Stimulated activated CD4-positive, alpha-beta T cell treated with anti-CD3 and anti-CD28 coated beads, Interleukin-12 subunit alpha, Interleukin-12 subunit beta, amount 100 ng/mL, for 24 hours (primary cell): ENCODE measurements at places on chromosomes 3 and 15.

DNA sequence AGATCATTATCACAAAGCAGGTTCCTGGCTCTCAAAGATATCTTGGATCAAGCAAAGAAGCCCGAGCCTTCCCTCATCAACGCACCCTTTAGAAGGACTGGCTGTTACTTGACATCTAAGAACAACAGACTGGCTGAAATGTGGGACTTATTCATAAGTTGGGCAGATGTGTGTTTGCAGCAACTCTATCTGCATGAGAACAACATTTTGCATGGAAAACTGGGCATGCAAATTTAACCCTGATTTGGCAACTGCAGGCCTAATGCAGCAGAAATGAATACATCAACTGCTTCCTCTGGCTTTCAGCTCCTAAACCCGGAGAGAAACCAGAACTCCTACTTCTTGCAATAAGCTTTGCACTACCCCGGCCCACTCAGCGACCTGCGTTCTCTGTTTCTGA, 35.0 kb upstream of the FOXP1 start:
- no peak for DNase-seq

DNA sequence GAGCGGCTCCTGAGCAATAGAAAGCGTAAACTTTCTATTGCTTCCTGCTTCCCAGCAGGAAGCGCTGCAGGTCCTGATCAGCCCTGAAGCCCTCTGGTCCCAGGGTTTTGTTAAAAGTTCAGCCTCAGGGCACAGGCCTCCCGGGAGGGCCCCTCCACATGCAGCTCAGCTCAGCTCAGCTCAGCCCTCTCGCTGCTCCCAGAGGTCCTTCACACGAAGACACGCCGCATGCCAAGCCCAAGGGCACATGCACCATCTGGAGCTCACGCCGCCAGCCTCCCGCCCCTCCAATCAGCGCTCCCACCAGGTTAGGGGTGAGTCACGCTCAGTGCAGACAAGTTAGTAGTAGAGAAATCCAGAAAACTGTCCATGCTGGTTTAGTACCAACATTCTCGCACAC, 12.7 kb downstream of the TKT start:
- DNase-seq: no peak

- DNase-seq: no peak
These were observed 179.4 kb downstream of the ABHD5 start for GRCh38 chr3:43870120-43870519.

GRCh38 chr3:64224826-64225610, at the start of gene PRICKLE2:
Gene PRICKLE2, minus strand, starts transcription at chr3:64225466. Its CDS starts 26,539 bp downstream, at chr3:64198927.
- DNase-seq: no peak

- no peak for DNase-seq
These were observed 844.7 kb downstream of the MCTP2 start for GRCh38 chr15:95075792-95076677.

DNA sequence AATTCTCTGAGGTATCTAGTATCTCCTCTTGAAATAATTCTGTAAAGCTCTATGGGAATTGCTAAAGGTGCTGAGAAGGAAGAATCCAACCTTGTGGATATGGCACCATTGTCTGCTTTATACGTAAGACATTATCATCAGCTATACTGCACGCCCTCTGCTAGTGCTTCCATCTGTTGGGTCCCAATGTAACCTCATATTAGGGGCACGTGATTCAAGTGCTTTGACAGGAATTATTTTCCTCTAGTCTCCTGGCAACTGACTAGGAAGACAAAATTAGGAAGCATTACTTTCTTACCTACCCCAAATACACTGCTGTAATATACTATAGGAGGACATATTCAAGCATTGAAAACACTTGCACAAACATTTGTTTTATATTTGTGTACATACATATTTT, 24.0 kb downstream of the COPS2 start:
- no peak for DNase-seq

DNA sequence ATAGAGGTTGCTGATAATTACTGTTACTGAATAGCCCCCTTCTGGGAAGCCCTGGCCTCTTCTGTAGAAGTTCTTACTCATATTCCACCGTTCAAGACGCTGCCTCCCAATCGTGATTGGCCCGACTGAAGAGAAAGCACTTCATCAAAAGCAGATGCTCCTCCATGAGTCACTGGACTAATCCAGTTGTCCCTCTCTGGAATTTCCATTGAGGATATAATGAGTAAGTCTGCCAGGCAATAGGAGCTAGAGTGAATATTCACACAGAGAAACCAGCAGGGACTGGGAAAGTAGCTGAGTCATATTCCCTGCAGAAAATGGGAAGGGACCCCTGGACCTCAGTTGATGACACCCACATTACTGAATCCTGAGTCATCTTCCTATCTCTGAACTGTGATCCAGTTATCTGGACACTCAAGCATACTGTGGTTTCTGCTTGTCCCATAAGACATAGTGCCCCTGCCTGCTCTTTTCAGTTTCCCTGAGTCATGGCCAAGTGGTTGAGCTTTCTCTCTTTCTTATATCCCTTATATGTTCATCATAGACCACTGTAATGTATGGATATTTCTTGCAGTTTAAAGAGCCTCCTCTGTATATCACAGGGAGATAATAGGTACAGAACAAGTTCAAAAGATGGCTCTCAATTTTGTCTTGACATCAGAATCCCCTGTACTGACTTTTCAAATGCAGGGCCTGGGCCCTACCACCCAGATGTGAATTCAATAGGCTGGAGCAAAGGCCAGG, 151.2 kb upstream of the CDIN1 start:
- no peak for DNase-seq

DNA sequence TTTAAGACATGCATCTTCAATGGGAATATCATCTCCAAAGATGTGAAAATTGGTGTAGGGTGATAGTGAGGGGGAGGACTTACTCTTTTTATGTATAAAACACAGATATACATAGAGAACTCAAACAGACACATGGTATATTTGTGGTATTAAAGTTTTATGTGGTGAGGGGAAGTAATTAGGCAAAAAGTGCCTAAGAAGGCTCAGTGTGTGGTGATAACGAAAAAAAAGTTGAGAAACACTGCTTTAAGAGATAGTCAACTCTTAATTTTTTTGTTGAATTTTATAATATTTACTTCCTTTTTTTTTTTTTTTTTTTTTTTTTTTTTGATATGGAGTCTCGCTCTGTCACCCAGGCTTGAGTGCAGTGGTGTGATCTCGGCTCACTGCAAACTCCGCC, 174.2 kb upstream of the FRMD4B start:
- DNase-seq: no peak

- DNase-seq: peak; percentile 25
These were observed 646 bp upstream of the SLC35G2 start for GRCh38 chr3:136818191-136818768.

GRCh38 chr3:160927620-160928019, 171.6 kb downstream of the PPM1L start:
- no peak for DNase-seq

DNA sequence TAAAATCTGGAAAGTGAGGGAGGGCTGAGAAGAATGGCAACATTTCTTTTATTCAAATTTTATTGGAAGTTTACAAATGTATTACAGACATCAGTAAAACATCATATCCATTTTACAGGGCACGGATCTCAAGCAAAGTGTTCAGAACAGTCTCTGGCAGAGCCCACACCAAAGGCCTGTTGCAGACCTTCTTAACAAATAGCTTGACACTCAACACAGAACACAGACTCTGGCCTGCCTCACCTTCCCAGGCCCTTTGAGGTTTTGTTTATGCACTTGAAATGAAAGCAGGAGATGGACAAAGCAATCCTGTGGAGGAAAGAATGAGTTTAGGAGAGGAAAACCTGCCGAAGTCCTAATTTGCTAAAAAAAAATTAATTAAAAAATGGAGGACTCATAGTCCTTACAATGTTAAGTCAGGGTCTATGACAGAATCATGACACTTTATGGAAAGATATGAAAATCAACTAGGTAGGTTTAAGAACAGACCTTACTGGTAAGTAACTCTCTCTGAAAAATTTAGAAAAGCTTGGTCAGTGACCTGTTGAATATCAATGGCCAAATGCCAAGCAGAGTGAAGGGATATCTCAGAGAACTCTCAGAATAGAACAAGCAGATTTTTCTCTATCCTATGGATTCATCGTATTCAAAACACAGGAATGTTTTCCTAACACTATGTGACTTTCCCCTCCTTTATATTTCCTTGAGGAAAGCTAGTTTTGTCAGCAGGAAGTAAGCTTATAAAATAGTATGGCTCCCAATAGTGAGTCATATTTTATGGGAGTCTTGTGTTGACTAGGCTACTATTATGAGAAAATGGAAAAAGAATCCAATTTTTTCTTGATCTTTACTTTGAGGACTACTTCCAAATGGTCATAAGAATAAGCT, 70.8 kb upstream of the PSMD6 start:
- no peak for DNase-seq

GRCh38 chr3:169901453-169901852, 9.9 kb upstream of the SAMD7 start:
- DNase-seq: no peak

DNA sequence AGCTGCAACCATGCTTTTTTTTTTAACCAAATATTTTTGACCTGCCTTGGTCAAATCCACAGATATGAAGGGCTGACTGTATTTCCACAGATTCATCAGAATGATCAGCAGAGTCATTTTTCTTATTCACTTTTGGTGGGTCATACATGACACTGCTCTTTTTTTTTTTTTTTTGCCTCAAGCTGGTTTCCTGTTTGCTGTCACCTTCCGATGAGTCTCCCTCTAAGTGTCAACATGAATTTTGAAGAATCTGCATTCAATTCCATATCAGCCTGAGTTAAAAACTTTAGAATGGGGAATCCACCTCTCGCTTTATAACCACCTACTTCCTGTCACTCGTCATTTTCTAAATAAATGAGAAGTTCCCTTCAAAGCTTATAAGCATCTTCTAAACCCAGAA, 2.2 kb upstream of the SLC12A8 start:
- DNase-seq: no peak

GRCh38 chr3:15654127-15654526, 52.6 kb downstream of the BTD start:
- no peak for DNase-seq

DNA sequence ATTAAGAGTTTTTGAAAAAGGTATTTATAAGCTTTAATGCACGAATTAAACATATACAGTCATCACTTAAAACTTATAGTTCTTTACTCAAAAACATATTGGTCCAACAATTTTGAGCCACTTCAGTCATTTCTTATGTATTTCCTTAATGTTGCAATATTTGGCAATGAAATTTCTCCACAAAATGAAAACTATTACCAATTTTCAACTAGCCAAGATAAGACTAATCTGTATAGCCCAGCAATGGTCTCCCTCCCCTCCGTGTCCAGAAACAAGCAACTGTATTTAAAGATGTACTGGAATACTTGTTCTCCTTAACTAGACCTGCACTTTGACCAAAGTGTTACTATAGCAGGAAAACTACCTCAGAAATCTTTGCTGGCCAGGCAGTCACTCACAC, 9.2 kb downstream of the ARF4 start:
- DNase-seq: no peak

GRCh38 chr3:150114873-150115540, 144.3 kb upstream of the PFN2 start:
- no peak for DNase-seq
